ENCODE measurements at places on chromosomes 13 and 19. TPM values are rescaled to one million over a fixed set of nuclear protein-coding genes. Genes with fewer than 3 reads are reported as not detected.

Gene USE1
- total RNA-seq, result 23.3 TPM

Gene KIR3DL2
- not detected for total RNA-seq

DNA sequence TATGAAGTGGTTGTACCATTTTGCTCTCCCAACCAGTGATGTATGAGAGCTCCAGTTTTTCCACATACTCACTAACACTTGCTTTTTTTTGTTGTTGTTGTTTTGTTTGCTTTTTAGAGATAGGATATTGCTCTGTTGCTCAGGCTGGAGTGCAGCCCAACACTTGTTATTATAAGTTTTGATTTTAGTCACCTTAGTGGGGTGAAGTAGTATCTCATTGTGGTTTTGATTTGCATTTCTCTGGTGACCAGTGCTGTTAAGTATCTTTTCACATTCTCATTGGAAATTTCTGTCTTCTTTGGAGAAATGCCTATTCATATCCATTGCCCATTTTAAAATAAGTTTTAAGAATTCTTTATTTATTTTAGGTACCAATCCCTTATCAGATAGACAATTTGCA lies 31.3 kb downstream of the CYP4F22 start:
- H3K4me1 ChIP-seq, result no peaks in the 10 kb centered on the region
- H3K4me3 ChIP-seq, result no peak overlapping the region
- H3K27ac ChIP-seq, result no peak overlapping the region
- no peaks in the 10 kb centered on the region for H3K27me3 ChIP-seq
- H3K36me3 ChIP-seq, result no peaks in the 10 kb centered on the region
- no peak for DNase-seq

DNA sequence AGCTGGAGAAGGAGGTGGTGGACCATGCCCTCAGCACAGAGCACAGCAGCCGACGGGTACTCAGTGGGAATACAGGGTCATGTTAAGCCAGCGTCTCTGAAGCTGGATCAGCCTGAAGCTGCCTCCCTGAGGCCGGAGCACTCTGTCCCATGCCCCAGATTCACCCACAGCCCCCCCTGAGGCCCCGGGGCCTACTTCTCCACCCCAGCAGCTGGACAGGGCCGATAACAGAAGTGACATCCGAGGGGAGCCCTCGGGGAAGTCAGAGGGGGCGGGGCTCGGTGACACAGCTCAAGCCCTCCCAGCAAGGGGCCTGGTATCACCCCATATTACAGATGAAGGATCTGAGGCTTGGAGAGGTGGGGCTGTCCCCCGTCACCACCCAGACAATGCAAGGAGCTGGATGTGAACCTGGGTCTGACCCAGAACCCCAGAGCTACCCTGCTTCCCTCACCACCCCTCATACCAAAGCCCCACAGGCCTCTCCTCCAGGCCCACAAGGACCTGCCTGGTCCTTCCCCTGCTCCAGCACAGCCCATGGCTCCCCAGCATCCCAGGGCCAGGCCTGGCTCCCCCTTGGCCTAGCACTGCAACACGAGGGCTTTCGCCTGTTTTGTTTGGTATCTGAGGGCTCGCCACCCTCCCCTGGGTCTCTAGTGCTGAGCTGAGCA lies 5.7 kb downstream of the R3HDM4 start:
- H3K27me3 ChIP-seq, result no peaks in the 10 kb centered on the region
- DNase-seq, result no peak
- H3K27ac ChIP-seq, result no peak overlapping the region
- H3K4me1 ChIP-seq, result no peaks in the 10 kb centered on the region
- no peak overlapping the region for H3K4me3 ChIP-seq
- H3K36me3 ChIP-seq, result no peaks in the 10 kb centered on the region

DNA sequence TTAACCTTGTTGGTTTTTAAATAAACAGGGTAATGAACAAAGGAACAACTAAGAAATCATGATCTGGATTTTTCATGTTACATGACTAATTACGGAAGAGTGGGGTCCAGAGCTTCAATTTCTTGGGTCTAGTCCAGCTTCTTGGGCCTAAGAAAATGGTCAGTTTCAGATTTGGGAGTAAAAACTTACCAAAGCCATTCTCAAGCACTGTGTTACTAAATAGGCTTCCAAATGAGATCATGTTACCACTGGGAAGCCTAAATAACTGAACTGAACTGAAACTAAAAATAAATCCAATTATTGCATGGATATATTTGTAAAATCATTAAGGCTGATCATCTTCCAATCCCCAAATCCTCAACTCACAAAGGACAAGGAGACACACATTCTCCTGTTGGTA lies 13.9 kb downstream of the TBC1D4 start:
- H3K4me3 ChIP-seq, result no peak overlapping the region
- no peak overlapping the region for H3K27ac ChIP-seq
- DNase-seq, result no peak
- H3K4me1 ChIP-seq, result peaks cover 25% of the 10 kb centered on the region

GRCh38 chr13:84925443-84925842 lies 873.8 kb downstream of the SLITRK6 start:
- no peak for DNase-seq
- no peaks in the 10 kb centered on the region for H3K36me3 ChIP-seq
- H3K27ac ChIP-seq, result no peak overlapping the region
- no peak overlapping the region for H3K4me3 ChIP-seq

- H3K27ac ChIP-seq, result no peak overlapping the region
- DNase-seq, result no peak
- H3K4me3 ChIP-seq, result no peak overlapping the region
- no peaks in the 10 kb centered on the region for H3K36me3 ChIP-seq
- no peaks in the 10 kb centered on the region for H3K4me1 ChIP-seq
These were observed 143.9 kb upstream of the TSC22D1 start for GRCh38 chr13:44719857-44720671.

Measured in thyroid gland (tissue), 4 donors.